ENCODE measurements at places on chromosomes 4 and X.
A peak's percentile ranks its signal among the peaks of the same experiment; 100 is the strongest.

DNA sequence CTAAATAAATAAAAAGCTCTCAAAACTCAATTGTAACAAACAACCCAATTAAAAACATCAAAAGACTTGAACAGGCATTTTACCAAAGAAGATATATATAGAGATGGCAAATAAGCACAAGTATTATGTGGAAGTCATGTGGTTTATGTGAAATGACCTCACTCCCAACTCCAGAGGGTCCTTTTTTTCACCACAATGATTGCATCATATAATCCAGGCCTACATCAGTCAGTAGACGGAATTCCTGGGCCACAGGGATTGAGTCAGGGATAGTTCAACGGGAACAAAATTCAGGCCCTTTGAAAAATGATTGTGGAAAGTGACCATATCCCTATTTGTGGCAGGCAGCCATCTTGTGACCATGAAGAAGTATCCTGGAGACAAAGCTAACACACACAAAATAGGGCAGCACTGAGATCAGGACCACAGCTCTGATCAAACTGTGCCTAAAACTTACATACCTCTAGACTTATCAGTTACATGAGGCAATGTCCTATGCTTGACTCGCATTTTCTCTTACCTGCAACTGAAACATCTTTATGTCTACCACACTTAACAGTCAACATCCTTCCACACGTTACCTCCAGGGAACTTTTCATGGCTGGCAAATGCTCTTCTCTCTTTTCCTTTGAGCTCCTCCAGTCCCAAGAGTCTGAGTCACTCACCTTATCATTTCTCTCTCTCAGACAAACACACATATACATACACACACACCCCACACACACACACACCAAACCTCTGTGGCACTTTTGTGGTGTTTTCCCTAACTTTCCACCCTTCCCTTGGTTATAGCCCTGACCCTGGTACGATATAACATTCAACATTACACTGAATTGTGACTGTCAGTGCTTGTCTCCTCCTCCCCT lies 113.5 kb downstream of the PHF8 start:
- DNase-seq = peak; percentile 2

DNA sequence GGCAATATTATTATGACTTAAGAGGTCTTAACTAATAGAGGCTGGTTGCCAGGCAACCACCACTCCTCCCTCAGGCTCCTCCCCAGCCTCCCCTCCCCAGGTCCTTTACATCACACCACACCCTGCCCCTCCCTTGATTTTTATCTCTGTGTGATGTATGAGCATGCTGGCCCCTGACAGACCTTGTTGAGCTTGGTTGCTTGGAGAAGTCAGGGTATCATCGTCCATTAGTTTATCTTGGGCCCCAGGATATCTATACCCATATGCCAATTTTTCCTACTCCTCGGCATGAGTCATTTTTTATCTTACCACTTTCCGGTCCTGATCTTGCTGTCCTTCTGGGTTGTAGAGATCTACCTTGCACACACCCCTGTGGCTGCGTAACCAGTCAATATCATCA lies 2.5 kb downstream of the AKAP4 start:
- DNase-seq = no peak

DNA sequence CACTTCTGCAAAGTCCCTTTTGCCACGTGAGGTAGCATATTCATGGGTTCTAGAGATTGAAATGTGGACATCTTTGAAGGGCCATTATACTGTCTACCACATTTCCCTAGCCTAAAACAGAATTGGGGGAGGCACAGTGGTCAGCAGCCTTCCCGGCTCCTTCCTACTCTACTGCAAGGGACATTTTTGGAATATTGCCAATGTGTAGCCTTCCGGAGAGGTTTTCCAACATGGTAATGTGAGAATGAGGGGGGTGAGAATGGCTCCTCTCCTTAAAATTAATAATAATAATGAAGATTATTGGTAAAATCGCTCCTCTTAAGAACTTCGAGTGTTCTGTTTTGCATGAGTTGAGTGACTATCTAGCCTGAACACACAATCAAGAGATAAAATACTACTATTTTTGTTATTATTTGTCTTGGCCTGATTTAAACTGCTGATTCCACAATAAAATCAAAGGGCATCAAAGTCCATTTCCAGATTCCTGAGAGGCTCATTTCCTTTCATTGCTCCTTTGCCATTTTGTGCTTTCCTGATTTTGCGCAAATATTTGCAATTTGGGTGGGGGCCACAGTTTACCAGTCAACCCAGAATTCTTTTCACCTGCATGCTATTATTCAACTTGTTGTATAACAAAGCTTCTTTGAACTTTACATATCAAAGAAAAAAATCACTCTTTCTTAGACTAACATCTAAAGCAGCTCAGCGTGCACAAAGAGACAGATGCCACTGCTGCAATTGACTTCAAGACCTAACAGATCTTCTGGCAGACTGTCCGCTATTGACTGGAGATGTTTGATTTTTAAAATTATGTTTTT lies 27.0 kb upstream of the TSPAN5 start:
- no peak for DNase-seq

GRCh38 chr4:145614233-145614610 lies 5.0 kb upstream of the MMAA start:
- DNase-seq = no peak

GRCh38 chr4:143382596-143382995 lies 45.9 kb downstream of the GAB1 start:
- DNase-seq = no peak

GRCh38 chr4:62135565-62136156 lies 935.5 kb downstream of the ADGRL3 start:
- DNase-seq = no peak

DNA sequence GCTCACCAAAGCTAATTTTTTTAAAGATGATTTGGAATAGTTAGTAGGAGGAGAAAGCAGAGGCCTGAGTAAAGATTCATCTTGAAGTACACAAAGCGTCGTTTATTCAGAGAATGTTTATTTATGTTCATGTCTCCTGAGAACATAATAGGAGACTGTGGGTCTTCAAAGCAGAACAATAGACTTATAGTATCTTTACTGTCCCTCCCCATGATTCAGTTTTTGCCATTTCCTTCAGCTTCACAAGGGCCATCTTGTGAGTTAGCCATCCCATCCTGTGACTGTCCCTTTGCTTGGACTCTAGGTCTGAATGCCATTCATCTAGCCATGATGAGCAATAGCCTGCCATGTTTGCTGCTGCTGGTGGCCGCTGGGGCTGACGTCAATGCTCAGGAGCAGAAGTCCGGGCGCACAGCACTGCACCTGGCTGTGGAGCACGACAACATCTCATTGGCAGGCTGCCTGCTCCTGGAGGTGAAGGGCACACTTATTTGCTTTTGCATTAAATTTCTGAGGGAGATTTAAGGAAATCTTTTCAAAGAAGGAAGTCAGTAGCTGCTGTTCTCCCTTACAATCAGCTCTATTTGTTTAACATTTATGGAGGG lies 105.8 kb downstream of the NFKB1 start:
- DNase-seq = no peak

DNA sequence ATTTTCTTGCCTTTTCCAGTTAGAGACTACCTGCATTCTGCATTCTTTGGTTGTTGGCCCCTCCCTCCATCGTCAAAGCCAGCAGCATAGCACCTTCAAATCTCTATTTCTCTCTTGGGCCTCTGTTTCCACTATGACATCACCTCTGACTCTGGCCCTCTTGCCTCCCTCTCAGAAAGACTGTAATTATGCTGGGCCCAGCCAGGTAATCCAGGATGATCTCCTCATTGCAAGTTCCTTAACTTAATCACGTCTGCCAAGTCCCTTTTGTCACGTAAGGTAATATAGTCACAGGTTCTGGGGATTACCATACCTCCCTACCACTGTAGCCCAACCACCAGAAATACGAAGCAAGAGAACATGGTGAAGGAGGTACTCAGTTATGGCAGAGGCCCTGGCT lies 39.3 kb upstream of the NYX start:
- no peak for DNase-seq

DNA sequence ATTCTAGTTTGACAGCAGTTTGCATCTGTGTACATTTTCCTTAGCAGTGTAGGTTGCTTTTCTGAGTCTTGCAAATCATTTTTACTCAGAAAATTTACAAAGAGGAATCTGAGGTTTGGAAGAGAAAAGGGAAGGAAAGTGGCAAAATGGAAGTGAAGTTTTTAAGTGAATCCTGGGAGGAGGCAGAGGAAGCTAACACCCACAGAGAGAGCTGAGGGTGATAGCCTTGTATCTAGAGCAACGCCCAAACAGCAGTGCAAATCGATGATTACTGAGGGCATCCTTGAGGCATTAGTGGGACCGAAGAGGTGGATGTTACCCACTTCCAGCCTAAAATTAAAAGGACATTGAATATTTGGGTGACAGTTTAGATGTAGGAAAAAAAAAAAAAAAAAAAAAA lies 31.8 kb downstream of the KLF3 start:
- no peak for DNase-seq

GRCh38 chrX:40202456-40202855 lies 104.7 kb upstream of the BCOR start:
- no peak for DNase-seq

- DNase-seq = no peak
Measured at GRCh38 chrX:154655786-154656185, 2.4 kb upstream of the CTAG2 start.

- no peak for DNase-seq
Measured at GRCh38 chrX:132375941-132376340, 112.9 kb downstream of the MBNL3 start.

DNA sequence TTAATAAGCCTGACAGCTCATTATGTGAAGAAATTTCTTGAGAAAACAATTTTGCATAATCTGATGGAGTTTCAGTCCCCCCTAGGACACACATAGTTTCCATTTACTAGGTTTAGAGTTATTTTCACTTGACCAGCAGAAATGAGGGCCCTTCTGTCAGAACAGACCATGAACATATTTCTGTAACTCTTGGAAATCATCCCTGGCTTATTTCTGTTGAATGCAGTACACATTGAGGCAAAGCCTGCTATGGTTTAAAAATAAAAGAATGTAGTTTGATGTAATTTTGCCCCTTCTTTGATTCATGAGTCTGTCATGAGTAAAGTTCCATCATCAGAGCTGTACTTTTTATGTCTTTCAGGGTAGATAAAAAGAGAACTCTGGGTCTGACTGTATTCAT lies 104.6 kb upstream of the ETNPPL start:
- no peak for DNase-seq

- DNase-seq = no peak
Measured at GRCh38 chr4:40699648-40700047, 50.1 kb upstream of the NSUN7 start.

DNA sequence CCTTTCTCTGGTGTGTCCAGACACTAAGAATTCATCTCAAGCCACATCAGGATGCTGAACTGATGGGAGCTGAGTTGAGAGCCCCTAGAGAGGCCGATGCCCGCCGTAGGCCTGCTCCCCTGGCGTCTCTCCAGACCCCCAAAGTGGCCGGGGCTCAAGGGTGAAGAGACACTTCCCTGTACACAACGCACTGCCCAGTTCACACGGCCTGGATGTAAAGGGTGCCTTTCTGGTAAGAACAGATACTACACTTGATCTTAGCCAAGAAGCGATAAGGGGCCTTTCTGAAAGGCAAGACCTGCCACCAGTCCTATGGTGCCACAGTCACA lies 5.1 kb upstream of the TREX2 start:
- no peak for DNase-seq

GRCh38 chrX:130174045-130174704 lies 2.4 kb downstream of the RAB33A start:
- no peak for DNase-seq

- DNase-seq = no peak
Measured at GRCh38 chrX:150086371-150086770, 148.1 kb upstream of the EOLA2 start.

- DNase-seq = no peak
Measured at GRCh38 chrX:97968376-97969163, 1084.9 kb downstream of the RPA4 start.

- no peak for DNase-seq
Measured at GRCh38 chr4:159545556-159545955, 442.7 kb downstream of the RAPGEF2 start.

- DNase-seq = no peak
Measured at GRCh38 chr4:38574559-38575333, 89.3 kb upstream of the KLF3 start.

DNA sequence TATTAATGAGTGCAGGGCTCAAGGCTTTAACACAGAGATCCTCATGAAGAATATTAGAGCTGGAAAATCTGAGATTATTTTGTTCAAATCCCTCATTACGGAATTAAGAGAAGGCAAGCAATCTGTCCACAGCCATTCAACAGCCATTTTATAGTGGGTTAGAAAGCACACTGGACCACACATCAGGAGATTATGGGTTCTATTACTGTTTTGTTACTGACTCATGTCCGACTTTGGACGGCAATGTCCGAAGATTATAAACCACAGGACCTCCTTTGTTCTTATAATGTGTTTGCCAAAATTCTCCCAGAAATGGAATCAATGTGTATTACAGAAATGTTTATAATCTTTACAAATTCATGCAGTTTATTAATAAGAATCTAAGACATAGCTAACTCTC lies 8.1 kb downstream of the LAMTOR3 start:
- DNase-seq = no peak

DNA sequence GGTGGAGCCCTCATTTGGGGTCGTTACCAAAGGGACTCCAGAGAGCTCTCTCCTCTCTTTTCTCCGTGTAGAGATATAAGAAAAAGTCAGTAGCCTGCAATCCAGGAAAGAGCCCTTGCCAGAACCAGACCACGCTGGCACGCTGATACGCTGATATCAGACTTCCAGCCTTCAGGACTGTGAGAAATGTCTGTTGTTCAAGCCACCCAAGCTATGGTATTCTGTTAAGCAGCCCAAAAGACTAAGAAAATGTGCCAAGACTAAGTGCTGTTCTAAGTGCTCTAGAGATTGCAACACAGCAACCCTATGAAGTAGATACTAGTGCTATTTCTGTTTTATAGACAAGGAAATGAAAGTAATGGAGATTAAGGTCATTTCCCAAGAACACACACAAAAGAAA lies 205.7 kb downstream of the CAMK2D start:
- no peak for DNase-seq

- no peak for DNase-seq
Measured at GRCh38 chr4:85681221-85681657, 206.3 kb downstream of the ARHGAP24 start.

GRCh38 chr4:112564706-112565270 lies 48.8 kb upstream of the NEUROG2 start:
- no peak for DNase-seq

DNA sequence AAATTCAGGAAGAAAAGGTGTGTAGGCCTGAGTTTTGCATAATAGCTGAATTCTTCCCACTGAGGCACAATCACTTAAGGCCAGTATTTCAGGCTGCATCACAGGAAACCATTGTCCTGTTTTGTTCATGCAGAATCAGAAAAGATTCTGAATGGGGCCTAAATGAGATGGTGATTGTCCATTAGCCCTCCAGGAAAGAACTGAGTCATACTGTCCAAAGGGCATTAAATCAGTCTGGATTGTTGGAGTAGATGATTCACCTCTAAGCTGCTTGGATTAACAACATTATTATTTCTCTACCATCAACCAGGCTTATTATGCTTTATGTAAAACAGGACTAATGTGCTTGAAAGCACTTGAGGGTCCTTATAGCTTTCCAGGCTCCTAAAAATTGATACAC lies 36.2 kb downstream of the CT47B1 start:
- no peak for DNase-seq
